ENCODE measurements at places on chromosomes 3 and 15. TPM values are rescaled to one million over a fixed set of nuclear protein-coding genes. Genes with fewer than 3 reads are reported as not detected.

The CCR3 gene
- total RNA-seq, result not detected

The LRRN1 gene
- 58.9 TPM for total RNA-seq

GRCh38 chr3:10463533-10464434 lies 41.6 kb downstream of the ATP2B2 start:
- DNase-seq, result no peak
- no peaks in the 10 kb centered on the region for H3K27me3 ChIP-seq
- H3K36me3 ChIP-seq, result no peaks in the 10 kb centered on the region
- no peak overlapping the region for H3K4me3 ChIP-seq
- no peaks in the 10 kb centered on the region for H3K4me1 ChIP-seq

The TPRG1 gene
- total RNA-seq, result 15.9 TPM

DNA sequence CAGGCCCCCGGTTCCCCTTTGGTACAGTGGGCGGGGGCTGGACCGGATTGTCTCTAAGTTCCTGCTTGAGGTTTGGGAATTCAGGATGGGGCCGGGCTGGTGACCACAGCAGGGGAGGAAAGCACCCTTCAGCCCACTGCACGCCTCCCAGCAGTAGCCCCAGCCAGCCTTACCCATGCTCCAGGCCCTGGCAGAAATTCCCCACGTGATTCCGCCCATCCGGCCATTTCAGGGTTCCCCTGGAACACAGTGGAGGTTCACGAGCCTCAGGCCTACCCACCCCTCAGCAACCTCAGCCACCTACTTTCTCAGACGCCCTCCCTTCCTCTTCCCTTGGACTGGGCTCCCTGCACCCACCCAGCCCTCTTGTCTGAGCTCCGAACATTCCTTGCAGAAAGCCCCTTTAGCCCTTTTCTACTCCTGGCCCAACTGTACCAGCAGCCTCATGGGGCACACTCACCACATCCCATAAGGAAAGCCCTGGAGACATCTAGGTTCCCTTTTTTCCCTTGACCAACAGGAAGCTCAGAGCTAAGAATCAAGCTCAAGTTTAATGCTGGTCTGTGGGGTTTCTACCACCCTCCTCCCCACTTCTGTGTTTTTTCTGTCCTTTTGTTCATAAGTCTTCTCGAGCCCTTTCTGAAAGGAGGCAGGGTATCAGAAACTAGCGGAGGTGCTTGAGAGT lies 11.5 kb downstream of the ALS2CL start:
- DNase-seq, result no peak
- H3K4me3 ChIP-seq, result no peak overlapping the region
- H3K27ac ChIP-seq, result no peak overlapping the region
- H3K36me3 ChIP-seq, result no peaks in the 10 kb centered on the region

The HIGD2B gene
- 2.4 TPM for total RNA-seq

- H3K36me3 ChIP-seq, result no peaks in the 10 kb centered on the region
- no peaks in the 10 kb centered on the region for H3K27me3 ChIP-seq
- no peak overlapping the region for H3K27ac ChIP-seq
- H3K4me3 ChIP-seq, result no peak overlapping the region
Measured at GRCh38 chr3:169390741-169391305, 272.7 kb downstream of the MECOM start.

- no peak for DNase-seq
- H3K36me3 ChIP-seq, result no peaks in the 10 kb centered on the region
- no peaks in the 10 kb centered on the region for H3K27me3 ChIP-seq
- no peak overlapping the region for H3K27ac ChIP-seq
- no peak overlapping the region for H3K4me3 ChIP-seq
Measured at GRCh38 chr3:59620325-59620724, 570.5 kb upstream of the CFAP20DC start.

DNA sequence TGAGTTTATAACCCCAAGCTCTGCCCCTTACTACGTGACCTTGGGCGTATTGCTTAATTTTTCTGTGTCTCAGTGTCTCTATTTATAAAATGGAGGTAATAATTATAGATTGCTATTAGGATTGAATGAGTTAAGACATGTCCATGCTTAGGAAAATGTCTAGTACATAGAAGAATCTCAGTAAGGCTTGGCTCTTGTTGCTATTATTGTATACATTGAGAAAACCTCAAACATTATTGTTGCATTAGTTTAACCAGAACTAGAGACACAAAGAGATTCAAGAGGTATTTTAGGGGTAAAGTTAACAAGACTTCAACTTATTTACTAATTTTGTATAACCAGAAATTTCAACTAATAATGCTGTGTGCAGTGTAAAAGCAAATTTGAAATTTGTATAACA lies 66.7 kb downstream of the MEF2A start:
- H3K27ac ChIP-seq, result no peak overlapping the region
- H3K4me1 ChIP-seq, result peaks cover 19% of the 10 kb centered on the region
- H3K36me3 ChIP-seq, result no peaks in the 10 kb centered on the region
- no peaks in the 10 kb centered on the region for H3K27me3 ChIP-seq
- DNase-seq, result no peak

The DLL4 gene
- total RNA-seq, result 3.5 TPM

GRCh38 chr15:55003965-55004873 lies 192.5 kb downstream of the RSL24D1 start:
- H3K27me3 ChIP-seq, result no peaks in the 10 kb centered on the region
- no peak overlapping the region for H3K27ac ChIP-seq
- H3K4me1 ChIP-seq, result peaks cover 4% of the 10 kb centered on the region
- peak; percentile 81 for DNase-seq
- no peak overlapping the region for H3K4me3 ChIP-seq
- H3K36me3 ChIP-seq, result no peaks in the 10 kb centered on the region

GRCh38 chr3:172454180-172454579 lies 5.9 kb upstream of the GHSR start:
- H3K27ac ChIP-seq, result no peak overlapping the region
- H3K36me3 ChIP-seq, result no peaks in the 10 kb centered on the region
- H3K4me1 ChIP-seq, result peaks cover 3% of the 10 kb centered on the region
- no peaks in the 10 kb centered on the region for H3K27me3 ChIP-seq

The RBMS3 gene
- total RNA-seq, result 36.2 TPM

The SLC6A20 gene
- total RNA-seq, result 0.87 TPM

DNA sequence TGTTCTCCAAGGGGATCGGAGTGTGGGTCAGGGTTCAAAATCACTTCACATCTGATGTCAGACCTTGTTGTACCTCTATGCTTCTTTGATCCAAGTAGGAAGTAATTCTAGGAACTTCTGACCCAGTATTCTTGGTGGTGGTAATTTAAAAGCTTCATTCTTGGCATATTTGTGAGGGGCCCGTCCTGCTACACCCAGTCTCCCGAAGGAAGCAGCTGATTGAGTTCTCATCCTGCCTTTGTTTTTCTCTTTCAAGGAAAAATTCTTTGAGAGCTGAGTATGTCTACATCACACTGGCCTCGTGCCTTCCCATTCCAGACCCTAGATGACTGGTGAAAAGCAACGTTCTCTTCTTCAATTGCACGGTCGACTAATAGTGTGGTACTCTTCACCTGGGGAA lies 234.4 kb upstream of the TPRG1 start:
- H3K36me3 ChIP-seq, result no peaks in the 10 kb centered on the region
- peaks cover 11% of the 10 kb centered on the region for H3K4me1 ChIP-seq
- H3K27me3 ChIP-seq, result no peaks in the 10 kb centered on the region
- H3K4me3 ChIP-seq, result no peak overlapping the region

Measured in testis (tissue), 5 donors.